ENCODE measurements at places on chromosomes 4 and X. TPM values are rescaled to one million over a fixed set of nuclear protein-coding genes. Genes with fewer than 3 reads are reported as not detected.

The RBM41 gene
- total RNA-seq: 10.7 TPM

The LUZP4 gene
- not detected for total RNA-seq

The CNGA1 gene
- 0.56 TPM for total RNA-seq

The PWWP3B gene
- total RNA-seq: not detected

The CXXC4 gene
- under 0.01 TPM for total RNA-seq

The NSG1 gene
- total RNA-seq: 47.9 TPM

The TLL1 gene
- 7.4 TPM for total RNA-seq

The RHOXF1 gene
- total RNA-seq: not detected

The PABPC1L2A gene
- total RNA-seq: not detected

The PCDH7 gene
- total RNA-seq: 22.9 TPM

The MAGEB1 gene
- total RNA-seq: not detected

The TSPAN7 gene
- 3.7 TPM for total RNA-seq

The HPSE gene
- 1.3 TPM for total RNA-seq

The GYPE gene
- total RNA-seq: not detected

The USP53 gene
- 51.4 TPM for total RNA-seq

The WDR17 gene
- under 0.01 TPM for total RNA-seq

The SLAIN2 gene
- 12.9 TPM for total RNA-seq

The NIPAL1 gene
- total RNA-seq: 1.4 TPM

The SULT1B1 gene
- 55.9 TPM for total RNA-seq

The UGT2B11 gene
- not detected for total RNA-seq

The TEX11 gene
- not detected for total RNA-seq

The PPP1R2C gene
- not detected for total RNA-seq

The ARHGAP24 gene
- 80.2 TPM for total RNA-seq

The ATP1B4 gene
- total RNA-seq: not detected

The CFP gene
- 0.81 TPM for total RNA-seq

The ALAS2 gene
- not detected for total RNA-seq

The ADH7 gene
- total RNA-seq: not detected

The COL4A6 gene
- total RNA-seq: 3.5 TPM

The SLC9A7 gene
- 37.3 TPM for total RNA-seq

The SSX1 gene
- not detected for total RNA-seq
